ENCODE measurements at places on chromosomes 12 and 14.

- DNase-seq = no peak
Observed at GRCh38 chr14:66405158-66405557, 81.0 kb upstream of the CCDC196 start.

GRCh38 chr12:94062194-94062593, 86.2 kb upstream of the PLXNC1 start:
- no peak for DNase-seq

DNA sequence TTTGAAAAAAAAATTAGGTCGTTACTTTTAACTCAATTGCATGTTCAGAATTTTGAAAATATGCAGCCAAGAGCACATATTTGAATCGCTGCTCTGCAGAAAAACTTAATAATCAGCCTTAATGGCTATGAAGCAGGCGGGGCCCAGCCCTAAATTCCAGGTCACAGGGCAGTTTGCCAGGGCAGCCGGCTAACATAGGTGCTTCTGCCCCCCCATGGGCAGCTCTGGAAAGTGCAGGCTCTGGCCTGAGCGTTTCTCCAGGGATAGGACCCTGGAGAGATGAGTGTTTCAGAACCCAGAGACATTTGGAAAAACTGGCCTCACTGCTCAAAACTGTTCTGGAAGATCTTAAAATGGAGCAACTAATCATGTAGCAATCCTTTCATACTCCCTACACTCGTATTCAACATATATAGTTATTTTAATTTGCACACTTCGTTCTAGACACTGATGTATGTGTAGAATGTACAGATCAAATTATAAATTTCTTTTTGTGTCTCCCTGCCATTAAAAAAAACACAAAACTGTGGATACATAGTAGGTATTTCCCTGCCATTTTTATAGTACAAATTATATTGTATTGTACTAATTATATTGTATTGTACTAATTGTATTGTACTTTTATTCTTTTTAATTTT, 26.0 kb upstream of the PTGR2 start:
- peak; percentile 83 for DNase-seq

- DNase-seq = no peak
Observed at GRCh38 chr14:34913619-34914018, 38.5 kb upstream of the BAZ1A start.

- peak; percentile 41 for DNase-seq
Observed at GRCh38 chr12:1108276-1108675, 117.3 kb downstream of the ERC1 start.

DNA sequence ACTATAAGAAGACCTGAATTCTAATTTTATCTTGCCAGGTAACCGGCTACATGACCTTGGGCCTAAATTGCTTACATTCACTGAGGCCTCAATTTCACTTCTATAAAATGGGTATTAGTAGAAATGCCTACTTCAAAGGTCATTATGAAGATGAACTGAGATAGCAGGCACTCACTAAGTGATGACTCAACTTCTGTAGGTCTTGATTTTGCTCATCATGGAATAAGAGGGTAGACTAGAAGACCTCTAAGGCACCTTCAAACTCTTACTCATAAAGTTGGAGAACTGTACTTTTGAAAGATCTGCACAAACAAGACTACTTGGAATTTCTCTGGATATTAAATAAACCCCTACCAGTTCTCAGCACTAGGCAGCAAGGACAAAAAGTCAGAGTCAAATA, 39.3 kb upstream of the FRMD6 start:
- peak; percentile 27 for DNase-seq

- DNase-seq = no peak
Observed at GRCh38 chr14:71116568-71117122, 209.4 kb downstream of the PCNX1 start.

DNA sequence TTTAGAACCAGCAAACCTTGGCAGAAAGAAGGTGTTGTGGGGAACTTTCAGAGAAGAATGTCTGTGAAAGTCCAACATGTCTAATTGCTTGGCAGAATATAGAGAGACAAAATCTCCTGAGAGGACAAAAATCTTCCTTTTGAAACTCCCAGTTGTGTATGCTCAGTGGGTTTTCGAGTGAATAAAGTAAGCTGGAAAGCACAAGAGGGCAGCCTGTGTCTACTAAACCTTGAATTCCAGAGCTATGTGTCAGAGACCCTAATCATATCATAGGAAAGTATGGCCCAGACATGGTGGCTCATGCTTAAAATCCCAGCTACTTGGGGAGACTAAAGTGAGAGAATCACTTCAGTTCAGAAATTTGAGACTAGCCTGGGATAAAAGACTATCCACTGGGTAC, 661.2 kb downstream of the SLC16A7 start:
- no peak for DNase-seq

- DNase-seq = no peak
Observed at GRCh38 chr14:66596241-66596985, 88.5 kb downstream of the GPHN start.

DNA sequence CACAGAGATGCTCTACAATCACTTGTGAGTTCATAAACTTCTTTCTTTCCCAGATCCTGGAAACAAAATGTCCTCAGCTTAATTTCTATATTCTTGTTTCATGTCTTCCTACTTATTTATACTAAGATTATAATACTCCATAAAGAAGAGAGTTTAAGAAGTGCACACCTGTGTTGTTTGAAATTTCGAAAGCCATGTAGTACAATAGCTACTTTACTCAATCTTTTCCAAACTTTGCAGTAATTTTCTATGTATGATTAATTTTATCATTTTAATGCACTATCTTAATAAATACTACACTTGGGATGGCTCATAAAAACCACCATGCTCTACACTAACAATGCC, 300 bp upstream of the TTC5 start:
- DNase-seq = no peak

GRCh38 chr14:105944632-105945610, 418.5 kb downstream of the TMEM121 start:
- peak; percentile 88 for DNase-seq

DNA sequence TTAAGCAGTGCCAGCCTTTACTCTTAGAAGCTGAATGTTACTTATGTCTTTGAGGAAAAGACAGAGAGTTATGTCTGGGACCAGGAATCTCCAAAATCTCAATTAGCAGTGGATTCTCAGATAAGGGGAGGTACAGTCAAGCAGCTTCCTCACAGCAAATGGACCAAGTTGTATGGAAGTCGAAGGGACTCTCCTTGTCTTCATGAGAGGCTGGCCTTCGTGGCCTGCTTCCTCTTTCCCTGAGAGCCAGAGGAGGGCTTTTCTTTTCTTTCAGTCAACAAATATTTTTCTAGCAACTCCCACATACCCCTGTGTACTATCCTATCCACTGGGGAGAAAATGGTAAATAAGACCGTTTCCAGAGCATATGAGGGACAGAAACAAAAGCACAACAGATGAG, 6.6 kb upstream of the WNT5B start:
- no peak for DNase-seq

DNA sequence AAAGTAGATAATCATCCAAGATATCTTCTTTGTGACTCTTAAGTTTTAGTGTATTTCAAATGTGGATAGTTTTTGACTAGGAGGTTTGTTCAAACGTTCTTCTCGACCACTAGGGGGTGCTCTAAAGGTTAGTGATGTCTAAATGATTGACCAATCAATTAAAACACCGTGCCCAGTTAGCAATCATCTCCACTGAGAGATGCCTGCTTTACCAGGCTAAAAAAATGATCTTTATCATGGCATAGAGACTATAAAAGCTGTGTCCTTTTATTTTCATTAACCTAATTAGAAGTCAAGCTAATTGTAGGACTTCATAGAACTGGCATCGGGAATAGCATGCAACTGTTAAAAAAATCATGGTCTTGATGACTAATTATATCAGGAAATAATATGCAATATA, 153.9 kb downstream of the PRKCH start:
- peak; percentile 85 for DNase-seq

Data from activated CD4-positive, alpha-beta T cell treated with anti-CD3 and anti-CD28 coated beads, Interleukin-2, Interleukin-6, amounts not matched to agents 100 ng/mL and 50 ng/mL, durations not matched to agents 16 hours and 8 hours (primary cell).